ENCODE measurements at places on chromosomes 3 and 15.

DNA sequence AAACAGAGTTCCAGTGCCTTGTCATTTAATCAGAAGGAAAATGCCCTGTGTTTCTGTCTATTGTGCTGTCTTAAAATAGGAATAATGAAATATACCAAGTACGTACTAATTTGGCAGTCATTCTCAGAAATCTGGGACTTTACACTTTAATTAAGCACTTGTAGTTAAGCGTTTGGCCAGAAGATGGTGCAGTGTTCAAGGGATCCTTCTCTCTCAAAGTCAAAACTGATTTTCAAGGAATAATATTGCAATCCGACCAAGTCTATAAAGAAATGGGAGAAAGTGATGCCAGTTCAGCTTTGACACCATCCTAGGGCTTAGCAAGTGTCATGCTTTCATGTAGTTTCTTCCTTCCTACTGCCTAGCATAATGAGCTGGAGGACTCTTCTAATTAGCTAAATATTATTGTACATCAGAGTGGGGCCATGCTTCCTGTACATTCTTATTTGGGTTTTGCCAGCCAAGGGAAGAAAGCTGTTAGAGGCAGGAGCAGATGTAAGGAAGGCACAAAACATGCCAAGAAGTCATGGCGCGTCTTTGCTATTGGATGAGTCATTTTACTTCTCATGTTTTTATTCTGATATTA is 64.8 kb downstream of the SAMMSON start:
- DNase-seq, result peak; percentile 69

DNA sequence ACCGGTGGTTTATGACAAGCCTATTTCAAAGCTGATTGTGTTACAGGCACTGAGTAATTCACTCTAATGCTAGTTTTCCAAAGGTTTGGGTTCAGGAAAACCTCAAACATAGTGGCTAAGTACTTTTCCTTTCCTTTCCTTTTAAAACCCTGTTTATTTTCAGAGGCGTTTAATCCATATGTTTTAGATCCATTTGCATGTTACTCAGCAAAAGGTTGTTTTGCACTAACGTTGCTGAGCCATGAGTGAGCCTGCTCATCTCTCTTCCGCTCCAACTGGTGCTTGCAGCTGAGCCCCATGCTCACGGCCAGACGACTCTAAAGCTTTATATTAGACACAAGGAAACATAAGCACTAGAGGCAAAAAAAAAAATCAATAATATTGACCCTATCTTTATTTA is 9.4 kb downstream of the CEMIP start:
- DNase-seq, result no peak

DNA sequence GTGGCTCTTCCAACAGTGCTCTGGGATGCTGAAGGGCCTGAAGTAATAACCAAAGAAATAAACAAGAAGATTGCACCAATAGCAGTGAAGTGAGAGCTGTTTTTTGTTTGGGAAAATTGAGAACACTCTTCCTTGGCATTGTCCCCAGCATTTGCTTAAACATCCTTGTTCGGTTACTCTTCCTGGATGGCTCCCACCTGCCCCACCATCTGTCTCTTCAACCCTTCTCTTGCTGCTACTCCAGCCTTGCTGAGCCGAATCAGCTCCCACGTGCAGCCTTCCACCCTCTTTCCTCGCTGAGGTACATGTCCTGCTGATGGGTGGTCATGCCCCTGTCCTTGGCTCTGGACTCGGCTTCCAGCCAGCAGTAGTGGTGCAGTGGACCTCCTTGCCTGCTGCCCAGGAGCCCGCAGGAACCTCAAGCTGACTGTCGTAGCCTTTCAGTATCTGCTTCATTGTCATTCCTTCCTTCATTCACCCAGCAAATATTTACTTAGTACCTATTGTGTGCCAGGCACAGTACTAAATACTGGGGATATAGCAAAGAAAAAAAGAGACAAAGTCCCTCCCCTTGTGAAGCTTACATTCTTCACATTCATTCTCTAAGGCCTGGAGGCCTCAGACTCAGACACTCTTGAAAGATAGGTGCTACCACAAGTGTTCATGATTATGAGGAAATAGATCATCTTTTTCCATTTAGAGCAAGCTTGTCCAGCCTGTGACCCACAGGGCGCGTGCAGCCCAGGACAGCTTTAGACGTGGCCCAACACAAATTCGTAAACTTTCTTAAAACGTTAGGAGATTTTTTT is 17.1 kb upstream of the VILL start:
- DNase-seq, result no peak

DNA sequence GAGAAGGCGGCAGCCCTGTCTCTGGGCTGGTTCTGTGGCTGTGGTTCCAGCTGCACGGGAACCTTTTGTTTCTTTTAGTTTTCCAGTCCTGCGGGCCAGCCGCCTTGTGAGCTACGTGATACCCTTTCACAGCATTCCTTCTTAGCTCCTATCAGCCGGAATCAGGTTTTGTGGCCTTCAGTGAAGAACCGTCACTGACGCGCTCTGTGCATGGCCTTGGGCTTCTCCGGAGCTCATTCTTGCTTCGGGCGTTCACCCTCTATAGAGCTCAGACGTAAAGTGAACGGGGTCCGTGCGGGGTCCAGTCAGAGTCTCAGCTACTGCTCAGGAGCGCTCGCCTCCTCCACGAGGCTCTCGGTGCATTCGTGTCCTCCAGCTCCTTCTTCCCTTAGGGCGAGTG is 166.7 kb downstream of the FAM43A start:
- no peak for DNase-seq

Data from suppressor macrophage (primary cell).